Right ventricle myocardium superior (tissue), 1 donor: ENCODE measurements at places on chromosomes 12 and 14. TPM values are rescaled to one million over a fixed set of nuclear protein-coding genes. Genes with fewer than 3 reads are reported as not detected.

DNA sequence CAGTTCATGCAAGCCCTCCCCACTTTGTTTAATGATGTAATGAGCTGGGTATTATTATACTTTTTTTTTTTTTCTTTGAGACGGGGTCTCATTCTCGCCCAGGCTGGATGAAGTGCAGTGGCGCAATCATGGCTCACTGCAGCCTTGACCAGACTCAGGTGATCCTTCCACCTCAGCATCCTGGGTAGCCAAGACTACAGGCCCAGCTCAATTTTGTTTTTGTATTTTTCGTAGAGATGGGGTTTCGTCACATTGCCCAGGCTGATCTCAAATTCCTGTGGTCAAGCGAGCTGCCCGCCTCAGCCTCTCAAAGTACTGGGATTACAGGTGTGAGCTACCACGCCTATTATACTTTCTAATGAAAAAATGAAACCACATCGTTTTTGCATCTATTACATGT lies 4.5 kb upstream of the DCAF11 start:
- no peak for DNase-seq

DNA sequence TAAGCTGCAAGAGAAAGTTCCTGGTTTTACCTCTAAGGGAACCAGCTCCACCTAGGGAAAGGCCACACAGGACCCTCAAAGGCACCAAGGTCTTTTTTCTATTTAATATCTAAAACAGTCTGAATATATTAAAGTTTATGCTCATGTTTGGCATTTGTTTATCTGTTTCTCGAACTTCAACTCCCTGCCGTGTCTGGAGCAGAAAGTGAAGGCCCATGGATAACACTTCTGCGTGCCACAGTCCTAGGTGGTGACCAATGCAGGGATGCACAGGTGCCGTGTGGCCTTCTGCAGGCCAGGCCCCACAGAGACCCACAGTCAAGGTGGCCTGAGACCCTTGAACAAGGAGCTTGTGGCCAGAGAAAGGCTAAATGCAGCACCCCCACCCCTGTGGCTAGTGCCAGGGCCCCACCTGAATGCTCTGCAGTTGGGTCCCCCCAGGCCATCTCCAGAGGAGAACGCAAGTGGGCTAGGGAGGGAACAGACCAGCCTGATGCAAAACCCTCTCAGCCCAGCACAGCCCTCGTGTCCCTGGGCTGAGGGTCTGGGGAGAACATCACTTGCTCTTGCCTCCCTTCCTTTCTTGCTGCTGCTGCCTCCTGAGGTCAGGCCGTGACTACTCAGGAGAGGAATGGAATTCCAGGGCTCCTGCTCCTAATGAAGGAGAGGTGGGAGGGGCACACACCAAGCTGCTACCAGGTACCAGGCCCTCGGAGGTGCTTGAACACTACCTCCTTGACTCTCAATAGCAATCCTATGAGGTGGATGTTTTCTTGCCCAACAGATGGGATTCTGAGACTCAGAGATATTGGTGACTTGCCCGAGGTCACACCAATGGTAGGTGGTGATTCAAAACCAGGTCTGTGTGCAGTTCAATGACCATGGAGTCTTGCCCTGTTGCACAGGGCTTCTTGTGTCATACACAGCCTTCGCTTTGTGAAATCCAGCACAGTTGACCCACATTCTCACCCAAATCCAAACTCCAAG lies 45.4 kb downstream of the PSMA6 start:
- DNase-seq = no peak

DNA sequence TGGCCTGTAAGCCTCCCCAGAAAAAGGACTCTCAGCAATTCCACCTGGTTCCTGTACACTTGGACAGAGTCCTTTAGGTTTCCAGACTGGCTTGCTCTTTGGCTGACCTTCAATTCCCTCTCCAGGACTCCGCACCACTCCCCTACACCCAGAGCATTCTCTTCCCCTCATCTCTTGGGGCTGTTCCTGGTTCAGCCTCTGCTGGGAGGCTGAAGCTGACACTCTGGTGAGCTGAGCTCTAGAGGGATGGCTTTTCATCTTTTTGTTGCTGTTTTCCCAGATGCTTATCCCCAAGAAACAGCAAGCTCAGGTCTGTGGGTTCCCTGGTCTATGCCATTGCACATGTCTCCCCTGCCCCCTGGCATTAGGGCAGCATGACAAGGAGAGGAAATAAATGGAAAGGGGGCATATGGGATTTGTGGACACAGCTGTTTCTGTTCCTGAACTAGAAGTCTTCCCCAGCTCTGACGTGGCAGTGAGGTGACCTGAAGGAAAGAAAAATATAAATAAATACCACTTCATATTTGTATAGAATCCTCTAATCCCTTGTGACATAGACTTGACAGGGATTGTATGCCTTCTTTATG lies 1.3 kb downstream of the RNASE7 start:
- no peak for DNase-seq

GRCh38 chr12:101697197-101697929 lies at the start of gene CHPT1:
Gene CHPT1 (plus strand): TSS chr12:101697640. CDS start chr12:101697862, 222 bp downstream.
- peak; percentile 88 for DNase-seq

Gene CCDC184
- 0.97 TPM for total RNA-seq

- DNase-seq = no peak
These were observed 1.7 kb downstream of the RASSF8 start for GRCh38 chr12:25960143-25960542.

GRCh38 chr12:3436461-3437065 lies 54.4 kb upstream of the PRMT8 start:
- DNase-seq = no peak

- DNase-seq = no peak
These were observed 21.0 kb upstream of the BTBD6 start for GRCh38 chr14:105227346-105227745.

Gene PLCZ1
- total RNA-seq = not detected

DNA sequence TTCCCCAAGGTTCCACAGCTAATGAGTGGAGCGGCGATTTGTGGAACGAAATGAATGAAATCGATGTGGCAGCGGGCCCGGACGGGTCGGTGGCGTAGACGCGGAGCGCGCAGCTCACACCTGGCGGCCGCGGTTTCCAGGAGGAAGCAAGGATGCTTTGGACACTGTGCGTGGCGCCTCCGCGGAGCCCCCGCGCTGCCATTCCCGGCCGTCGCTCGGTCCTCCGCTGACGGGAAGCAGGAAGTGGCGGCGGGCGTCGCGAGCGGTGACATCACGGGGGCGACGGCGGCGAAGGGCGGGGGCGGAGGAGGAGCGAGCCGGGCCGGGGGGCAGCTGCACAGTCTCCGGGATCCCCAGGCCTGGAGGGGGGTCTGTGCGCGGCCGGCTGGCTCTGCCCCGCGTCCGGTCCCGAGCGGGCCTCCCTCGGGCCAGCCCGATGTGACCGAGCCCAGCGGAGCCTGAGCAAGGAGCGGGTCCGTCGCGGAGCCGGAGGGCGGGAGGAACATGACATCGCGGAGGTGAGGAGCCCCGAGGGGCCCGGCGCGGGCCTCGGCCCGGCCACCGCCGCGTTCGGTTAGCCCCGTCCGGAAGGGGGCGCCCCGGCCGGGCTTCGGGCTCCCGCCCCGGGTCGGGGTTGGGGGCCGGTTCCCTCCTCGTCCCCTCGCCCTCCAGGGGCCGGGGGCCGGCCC lies at the start of gene PTPN11:
Gene PTPN11 (plus strand): TSS at position 340 of the 689 bp plus-strand sequence. CDS start 165 bp downstream, at position 505.
- peak; percentile 93 for DNase-seq

- DNase-seq = peak; percentile 87
These were observed 1.7 kb upstream of the TNS2 start for GRCh38 chr12:53048033-53048779.

DNA sequence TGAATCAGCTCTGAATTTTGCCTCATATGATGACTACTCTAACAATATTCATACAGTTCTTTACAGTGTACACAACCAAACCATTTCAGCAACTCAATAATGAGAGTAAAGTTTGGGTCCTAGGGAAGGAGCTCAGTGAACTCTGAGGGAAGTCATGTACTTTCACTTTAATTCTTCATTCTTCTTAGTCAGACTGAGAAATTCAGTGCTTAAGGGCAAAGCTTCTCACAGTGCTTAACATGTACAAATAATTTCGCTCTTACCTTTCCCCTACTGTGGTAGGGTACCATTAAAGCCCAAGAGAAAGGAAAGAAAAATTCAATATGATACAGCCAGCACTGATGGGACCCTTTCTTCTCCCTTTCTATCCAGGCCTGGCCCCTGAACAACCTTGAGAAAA lies 435.0 kb downstream of the NELL2 start:
- DNase-seq = no peak

Gene ITGA5
- 51.6 TPM for total RNA-seq

Gene KLRC4
- not detected for total RNA-seq

DNA sequence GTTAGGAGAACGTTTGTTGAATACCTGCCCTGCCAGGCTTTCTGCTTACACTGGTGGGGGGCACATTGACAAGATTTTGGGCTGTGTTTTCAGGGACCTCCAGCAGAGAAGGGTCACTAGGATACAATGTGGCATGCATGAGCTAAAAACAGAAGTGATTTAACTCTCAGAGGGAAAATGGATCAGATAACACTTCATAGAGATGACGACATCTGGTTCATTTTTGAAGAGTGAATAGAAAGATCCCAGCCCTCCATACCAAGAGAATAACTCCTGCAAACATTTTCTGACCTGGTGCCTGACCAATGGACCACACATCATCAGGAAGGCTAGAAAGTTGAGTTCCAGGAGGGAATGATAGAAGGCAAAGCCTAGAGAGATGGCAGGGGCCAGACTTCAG lies 33.7 kb downstream of the CKB start:
- DNase-seq = no peak

GRCh38 chr14:64997108-64997794 lies 10.6 kb downstream of the FNTB start:
- no peak for DNase-seq

- no peak for DNase-seq
These were observed 13.1 kb downstream of the C2CD5 start for GRCh38 chr12:22531205-22531604.

Gene SERPINA9
- total RNA-seq = not detected

GRCh38 chr12:132143336-132144071 lies 615 bp downstream of the DDX51 start:
- no peak for DNase-seq

- no peak for DNase-seq
These were observed 23.2 kb upstream of the DCN start for GRCh38 chr12:91205811-91206210.

GRCh38 chr12:50483488-50483887 lies 21.3 kb upstream of the DIP2B start:
- DNase-seq = no peak

- DNase-seq = peak; percentile 66
These were observed 2.7 kb upstream of the TSPAN31 start for GRCh38 chr12:57741844-57742738.

GRCh38 chr12:16437926-16438325 lies 90.5 kb downstream of the MGST1 start:
- DNase-seq = no peak

Gene HCAR1
- total RNA-seq = 0.11 TPM

DNA sequence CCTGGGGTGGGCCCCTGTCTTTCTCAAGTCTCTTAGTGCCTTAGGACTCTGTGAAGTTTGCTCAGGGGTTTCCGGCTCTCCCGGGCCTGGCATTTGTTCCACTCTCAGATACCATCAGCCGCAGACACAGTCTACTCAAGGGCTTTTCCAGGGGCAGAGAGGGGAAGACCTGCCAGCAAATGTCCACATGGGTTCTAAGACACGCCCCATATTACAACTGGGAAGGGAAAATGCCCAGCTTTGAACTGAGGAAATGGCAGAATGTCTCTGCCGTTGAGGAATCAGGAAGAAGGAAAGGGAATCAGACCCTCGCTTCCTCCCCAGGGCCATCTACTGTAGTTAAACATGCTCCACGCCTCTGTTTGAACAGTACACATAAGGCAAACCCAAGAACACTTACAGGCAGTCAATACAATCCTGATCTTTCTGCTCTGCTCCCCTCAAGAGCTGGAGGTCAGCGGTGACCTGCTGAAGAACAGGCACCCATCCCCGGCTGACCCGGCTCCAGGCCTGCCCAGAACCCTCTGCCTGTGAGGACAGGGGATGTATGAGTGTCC lies 7.9 kb downstream of the CCDC85C start:
- no peak for DNase-seq

Gene C12orf56
- total RNA-seq = not detected

Gene FAM234B
- 1.8 TPM for total RNA-seq

DNA sequence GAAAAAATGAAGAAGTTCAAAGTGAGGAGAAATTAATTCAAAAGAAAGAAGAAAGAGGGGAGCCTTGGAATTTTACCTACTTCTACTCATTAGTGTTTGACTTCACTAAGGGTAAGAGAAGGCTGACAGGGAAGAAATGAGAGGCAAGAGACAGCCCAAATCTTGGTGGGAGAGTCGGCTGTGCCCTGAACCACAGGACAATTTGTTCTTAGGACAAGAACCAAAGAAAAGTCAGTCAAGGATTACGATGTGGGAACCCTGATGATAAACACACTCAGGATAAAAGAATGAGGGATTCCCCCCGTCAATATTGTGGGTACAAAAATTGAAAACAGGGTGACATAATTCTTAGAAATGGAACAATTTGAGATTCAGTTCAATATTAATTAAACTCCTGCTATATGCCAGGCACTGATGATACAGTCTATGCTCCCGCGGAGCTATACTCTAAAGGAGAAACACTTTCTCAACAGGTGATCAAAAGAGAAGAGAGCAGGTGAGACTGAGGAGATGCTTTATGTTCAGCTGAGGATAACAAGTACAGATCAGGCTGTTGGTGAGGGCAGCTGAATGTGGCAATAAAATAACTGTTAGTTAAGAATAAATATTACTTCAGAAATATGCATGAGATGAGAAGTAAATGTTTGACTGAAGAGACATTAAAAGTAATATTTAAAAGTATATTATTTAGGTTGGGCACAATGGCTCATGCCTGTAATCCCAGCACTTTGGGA lies 175.4 kb downstream of the SLC25A21 start:
- no peak for DNase-seq

- DNase-seq = no peak
These were observed 123.3 kb downstream of the KCNA5 start for GRCh38 chr12:5166976-5167375.

DNA sequence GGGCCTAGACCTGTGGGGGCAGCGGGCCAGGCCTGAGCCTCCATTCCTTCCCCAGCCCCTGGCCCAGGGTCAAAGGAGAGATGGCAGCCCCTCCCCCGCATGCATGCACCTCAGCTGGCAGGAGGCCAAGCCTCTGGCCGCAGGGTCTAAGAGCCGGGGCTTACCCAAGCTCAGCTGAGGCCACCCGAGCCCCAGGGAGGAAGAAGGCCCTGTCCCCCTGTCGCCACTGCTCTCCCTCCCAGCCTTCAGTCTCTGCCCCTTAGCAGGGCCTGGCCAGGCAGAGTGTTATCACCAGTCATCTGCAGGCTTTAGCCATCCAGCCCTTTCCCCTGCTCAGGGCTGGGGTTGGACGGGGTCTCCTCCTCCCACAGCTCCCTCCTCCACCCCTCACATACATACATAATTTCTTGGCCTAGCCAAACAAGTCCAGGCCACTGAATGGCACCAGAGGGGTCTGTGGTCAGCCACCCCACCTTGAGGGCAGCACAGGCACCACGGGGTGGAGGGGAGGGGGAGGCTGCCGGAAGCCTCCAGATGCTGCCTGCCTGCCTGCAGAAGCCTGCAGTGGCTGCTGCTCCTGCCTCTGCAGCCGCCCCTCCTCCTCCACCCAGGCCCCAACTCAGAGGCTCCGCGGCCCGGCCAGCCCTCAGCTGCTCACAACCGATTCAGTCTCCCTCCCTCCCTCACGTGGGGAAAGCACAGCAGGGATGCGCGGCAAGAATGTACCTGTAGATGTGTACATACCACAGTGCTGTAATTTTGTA lies 22.8 kb downstream of the RAB35 start:
- DNase-seq = peak; percentile 49

GRCh38 chr12:92554158-92555073 lies 148.4 kb upstream of the PLEKHG7 start:
- no peak for DNase-seq
